Fibroblast of skin of back (primary cell): ENCODE measurements at places on chromosomes 11 and 22.

DNA sequence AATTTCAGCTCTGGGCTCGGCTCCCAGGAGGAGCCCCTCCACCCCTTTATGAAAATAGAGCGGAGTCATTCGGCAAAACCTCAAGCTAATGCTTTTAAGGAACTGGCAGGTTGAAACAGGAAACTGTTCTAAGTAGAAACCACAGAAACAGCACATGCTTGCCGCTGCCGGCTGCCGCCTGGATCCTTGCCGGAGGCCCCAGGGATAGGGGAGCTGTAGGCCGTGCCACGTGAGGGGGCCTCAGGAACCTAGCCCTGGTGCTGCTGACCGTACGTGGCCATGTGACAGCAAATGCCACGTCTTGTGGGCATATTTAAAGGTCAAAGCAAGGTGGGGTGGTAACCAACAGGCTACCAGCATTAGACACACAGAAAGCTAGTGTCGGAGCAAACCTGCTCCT is 77.9 kb upstream of the TIMP3 start:
- peak; percentile 93 for DNase-seq

DNA sequence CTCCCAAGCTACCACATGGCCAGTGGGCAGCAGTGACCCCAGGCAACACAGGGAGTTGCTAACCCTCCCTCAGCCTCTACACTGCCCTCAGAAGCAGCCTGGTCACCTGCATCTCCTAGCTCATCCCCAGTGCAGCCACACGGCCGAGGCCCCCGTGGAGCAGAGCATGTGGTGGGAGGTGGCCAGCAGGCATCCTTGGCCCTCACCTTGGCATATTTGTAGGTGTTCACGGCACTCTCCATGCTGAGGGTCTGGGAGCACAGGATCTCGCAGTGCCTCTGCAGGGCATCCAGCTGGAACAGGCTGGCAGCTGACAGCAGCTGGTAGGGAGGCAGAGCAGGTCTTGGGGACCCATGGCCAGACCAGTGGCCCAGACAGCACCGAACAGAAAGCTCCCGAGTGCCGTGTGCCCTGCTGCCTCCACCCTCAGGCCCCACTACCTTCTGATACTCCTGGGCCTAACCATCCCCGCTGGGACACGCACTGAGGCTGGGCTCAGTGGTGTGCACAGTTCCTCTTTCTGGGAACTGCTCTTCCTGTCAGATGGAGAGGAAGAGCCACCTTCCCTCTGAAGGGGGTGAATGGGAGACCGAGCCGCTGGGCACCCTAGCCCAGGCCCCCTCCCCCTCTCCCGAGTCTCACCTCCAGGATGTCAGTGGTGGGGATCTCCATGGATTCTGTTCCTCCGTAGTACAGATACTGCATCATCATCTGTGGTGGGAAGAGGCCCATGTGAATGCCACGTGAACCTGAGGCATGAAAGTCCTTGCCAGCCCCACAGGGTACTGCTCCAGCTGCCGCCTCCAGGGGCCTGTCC is 48.8 kb downstream of the NAT10 start:
- no peak for DNase-seq

DNA sequence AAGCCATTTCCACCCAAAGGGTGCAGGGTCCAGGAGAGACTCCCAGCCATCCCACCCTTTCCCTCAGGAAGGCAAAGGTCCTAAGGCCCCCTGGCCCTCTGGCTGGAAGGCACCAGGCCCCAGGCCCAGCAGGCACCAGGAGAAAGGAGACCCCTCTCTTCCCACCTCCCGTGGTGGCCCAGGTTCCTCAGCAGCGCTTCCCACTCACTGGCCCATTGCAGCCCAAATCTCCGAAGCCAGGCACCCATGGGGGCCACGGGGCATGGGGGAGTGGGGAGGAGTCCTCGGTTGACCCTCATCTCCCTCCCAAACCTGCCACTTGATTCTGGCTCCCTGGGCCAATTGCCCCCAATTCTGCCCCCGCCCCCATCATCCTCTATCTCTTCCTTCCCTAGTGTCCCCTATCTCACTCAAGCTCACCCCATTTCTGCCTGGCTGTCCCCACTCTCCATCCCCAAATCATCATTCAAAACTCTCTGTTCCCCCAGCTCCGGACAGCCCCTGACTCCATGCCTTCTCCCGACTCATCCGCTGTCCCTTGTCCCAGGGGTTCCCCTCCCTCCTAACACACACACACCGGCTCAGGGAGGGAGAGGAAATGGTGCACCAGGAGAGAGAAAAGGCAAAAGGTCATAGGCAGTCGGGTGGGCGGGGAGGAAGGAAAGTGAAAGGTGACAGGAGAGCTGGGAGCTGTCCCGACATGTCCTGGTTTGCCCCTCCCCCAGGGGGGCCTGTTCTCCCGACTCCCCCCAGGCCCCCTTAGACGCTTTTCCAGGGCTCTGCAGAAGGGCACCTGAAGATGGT is 1.2 kb downstream of the LIF start:
- no peak for DNase-seq

- no peak for DNase-seq
Measured at GRCh38 chr11:44570411-44571155, 5.1 kb downstream of the CD82 start.

- no peak for DNase-seq
Measured at GRCh38 chr11:113278925-113279324, 35.5 kb upstream of the TTC12 start.

DNA sequence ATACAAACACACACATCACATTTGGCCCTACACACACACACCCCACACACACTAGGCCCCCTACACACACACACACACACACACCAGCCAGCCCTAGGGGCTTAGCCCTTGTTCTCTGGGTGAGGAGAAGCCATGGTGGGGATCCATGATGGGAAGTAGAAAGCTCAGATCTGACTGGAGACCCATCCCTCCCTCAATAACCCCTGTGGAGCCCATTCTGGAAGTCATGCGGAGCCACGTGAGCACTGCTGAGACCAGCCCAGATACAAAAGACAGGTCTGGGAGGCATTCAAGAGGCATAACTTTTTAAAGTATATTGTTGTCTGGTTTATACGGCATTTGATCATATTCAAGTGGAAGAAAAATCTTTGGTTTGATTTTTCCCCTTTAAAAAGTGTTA is 448.5 kb downstream of the SOX6 start:
- no peak for DNase-seq

- no peak for DNase-seq
Measured at GRCh38 chr22:22888571-22889353, 1.1 kb downstream of the IGLL5 start.

GRCh38 chr11:22558664-22559063 is 67.0 kb downstream of the FANCF start:
- peak; percentile 57 for DNase-seq

DNA sequence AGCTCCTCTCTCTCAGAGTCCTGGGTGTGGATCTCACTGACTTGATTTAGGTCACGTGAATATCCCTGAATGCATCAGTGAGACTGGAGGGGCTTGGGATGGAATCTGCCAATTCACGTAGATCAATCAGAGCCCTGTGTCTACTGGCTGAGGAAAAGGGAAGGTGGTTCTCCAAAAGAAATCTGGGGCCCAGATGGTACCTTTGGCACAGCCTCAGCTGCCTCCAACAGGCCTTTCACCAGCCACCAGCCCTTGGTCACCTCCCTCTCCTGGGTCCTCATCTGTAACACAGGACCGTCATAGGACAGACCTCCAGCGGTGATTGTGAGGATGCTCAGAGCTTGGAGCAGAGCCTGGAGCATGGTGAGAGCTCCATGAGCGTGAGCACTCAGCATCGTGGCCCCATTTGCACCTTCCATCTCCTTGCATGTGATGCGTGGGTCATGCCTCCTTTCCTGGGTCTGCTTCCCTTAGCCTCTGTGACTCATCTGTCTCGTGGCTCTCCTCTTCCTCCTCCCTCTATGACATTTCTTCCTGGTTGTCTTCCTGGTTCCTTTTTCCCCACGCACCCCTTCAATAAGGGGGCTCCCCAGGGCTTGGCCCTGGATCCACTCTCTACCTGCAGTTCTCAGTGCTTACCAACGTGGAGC is 7.5 kb upstream of the MIEF1 start:
- no peak for DNase-seq

- DNase-seq: no peak
Measured at GRCh38 chr11:46664612-46665011, 35.8 kb downstream of the ARHGAP1 start.

- DNase-seq: no peak
Measured at GRCh38 chr22:20178075-20178914, 27.4 kb upstream of the CCDC188 start.

- DNase-seq: no peak
Measured at GRCh38 chr22:20639343-20639742, 131.9 kb downstream of the MED15 start.

- no peak for DNase-seq
Measured at GRCh38 chr11:9037963-9038362, 34.2 kb upstream of the NRIP3 start.

DNA sequence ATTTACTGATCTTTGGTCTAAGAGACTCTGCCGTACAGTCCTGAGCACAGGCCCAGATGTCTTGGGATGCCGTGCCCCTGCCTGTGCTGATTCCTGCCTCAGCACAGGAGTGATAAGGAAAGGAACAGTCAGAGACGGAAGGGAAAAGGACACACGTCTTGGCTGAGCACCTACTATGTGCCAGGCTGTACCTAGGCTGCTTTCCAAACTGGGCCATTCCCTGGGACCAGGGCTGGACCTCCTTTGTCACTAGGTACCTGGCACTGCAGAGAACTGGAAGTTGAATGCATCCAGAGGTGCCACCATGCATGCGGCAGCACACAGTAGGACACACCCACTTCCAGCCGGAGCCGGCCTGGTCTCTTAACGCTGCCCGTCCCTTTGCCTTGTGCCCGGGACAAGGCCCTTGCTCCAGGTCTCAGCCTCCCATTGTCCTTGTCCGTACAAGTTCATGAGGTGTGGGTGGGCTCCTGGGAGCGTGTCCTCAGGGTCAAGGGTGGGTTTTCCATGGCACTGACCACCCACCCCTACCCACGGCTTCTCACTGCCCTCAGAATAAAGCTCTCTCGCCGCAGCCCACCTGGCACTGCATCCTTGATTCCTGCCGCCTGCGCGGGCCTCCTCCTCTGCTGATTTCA is 1.1 kb upstream of the SSTR3 start:
- no peak for DNase-seq

DNA sequence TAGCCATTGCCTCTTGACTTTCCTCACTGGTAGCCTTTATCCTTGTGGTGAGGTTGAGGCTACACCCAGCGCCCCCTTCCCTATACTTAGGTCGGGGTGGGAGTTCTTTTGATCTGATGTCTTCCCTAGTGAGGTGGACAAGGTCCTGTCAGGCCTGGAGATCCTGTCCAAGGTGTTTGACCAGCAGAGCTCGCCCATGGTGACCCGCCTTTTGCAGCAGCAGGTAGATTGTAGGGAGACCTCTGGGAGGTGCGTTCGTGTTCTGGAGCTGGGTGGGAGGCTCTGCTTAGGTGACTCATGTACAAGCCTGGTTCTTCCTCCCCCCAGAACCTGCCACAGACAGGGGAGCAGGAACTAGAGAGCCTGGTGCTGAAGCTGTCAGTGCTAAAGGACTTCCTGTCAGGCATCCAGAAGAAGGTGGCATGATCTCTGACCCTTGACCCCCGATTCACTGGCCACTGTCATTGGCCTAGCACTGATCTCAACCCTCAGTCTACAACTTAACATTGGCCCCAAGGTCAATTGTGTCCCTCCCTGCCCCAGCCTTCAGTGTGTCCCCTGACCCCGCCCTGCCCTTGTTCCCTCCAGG is 4.9 kb downstream of the INPPL1 start:
- DNase-seq: no peak

DNA sequence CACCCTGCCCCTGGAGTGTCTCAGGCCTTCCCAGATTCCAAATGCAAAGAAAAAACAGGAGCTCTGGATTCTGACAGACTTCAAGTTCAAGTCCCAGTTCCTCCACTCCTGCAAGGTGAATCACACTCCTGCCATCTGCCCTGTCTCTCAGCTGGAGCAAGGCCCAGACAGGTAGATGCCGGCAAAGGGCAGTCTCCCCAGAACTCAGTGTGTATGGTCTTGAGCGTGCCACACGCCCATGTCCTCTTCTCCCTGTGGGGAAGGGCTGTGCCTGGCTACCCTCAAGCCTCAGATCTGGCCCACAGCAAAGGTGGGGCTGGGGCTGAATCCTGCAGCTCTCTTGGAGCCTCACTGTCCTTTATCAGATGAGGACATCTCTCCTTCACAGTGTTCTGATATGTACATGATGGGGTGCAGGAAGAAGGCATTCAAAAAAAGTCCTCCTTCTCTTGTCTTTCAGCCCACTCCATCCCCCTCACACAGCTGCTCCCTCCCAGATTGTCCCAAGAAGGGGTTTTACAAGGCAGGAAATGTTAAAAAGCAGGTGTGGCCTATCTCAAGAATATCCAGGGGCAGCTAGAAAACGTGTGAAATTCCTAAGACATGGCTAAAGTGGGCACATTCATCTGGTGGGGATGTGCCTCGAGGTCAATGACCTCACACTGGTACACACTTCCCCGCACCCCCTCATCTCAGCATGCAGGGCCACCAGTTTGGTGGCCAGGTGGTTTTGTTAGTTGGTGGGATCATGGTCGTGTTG is 27.7 kb upstream of the ARFGAP3 start:
- DNase-seq: no peak
